ENCODE measurements at places on chromosomes 4 and X.

DNA sequence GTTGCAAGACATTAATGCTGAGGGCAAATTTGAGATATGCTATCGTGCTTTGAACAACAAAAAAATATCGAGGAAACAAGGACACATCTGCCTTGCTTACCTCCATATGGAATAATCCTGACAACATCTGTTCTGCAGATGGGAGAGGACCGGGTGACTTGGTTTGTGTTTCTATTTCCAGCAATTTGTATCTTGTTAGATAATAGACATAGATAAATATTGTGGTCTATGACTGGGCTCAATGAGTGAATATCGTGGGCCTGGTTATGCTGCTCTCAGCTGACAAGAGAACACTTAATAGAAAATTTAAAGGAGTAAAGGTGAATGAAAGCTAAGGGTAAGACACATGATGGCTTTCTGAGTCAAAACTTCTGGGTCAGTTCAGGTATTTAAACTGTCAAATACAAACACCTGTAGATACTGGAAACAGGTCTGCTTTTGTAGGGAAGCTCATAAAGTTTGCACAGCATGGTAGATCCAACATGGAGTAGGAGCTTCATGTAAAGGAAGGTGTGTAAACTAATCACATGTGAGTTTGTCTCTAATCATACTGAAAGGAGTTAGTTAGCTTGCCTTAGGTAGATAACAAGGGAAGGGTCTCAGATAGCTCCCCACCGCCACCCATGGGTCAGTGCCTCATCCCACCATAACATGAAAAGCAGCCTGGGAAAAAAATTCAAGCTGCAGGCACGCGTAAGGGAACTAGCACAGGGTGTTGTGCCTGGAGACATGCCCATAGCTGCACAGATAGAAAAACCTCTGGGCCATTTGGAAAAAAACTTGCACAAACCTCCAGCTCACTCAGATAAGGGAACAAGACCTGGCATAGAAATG is 904.1 kb upstream of the EPHA5 start:
- DNase-seq = no peak

GRCh38 chr4:184329659-184330400 is 112.2 kb upstream of the ENPP6 start:
- no peak for DNase-seq

DNA sequence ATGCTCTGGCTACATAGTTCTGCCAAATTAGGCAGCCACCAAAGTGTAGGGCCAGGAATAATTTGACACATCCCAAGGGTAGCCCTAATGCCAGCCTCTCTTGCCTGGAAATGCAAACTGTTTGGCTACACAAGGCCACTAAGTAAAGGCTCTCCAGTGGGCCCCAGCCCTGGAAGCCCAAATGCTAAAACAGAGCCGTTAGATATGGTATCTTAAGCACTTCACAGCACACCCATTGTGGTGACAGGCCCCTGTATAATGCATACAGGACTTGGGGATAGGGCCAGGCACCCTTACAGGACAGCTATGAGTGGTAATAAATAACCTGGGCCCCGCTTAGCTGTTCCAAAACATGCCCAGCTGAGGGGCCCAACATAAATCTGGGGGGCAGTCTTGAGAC is 623.9 kb downstream of the BCOR start:
- DNase-seq = no peak

GRCh38 chr4:120568731-120569130 is 353.8 kb downstream of the PRDM5 start:
- DNase-seq = no peak

- DNase-seq = no peak
Observed at GRCh38 chr4:8741513-8742226, 130.0 kb downstream of the HMX1 start.

All from activated T-helper 1 cell treated with anti-CD3 and anti-CD28 coated beads, Interleukin-2, amount 50 U/mL, for 16 hours (primary cell).